ENCODE measurements at places on chromosomes 13 and 19. TPM values are rescaled to one million over a fixed set of nuclear protein-coding genes. Genes with fewer than 3 reads are reported as not detected.
A peak's percentile ranks its signal among the peaks of the same experiment; 100 is the strongest.

Gene CGB8
- 3.5 TPM for total RNA-seq

Gene SIGLEC7
- total RNA-seq: not detected

Gene ZNF844
- total RNA-seq: 4.1 TPM

Gene C1QTNF9
- not detected for total RNA-seq

Gene TEX101
- total RNA-seq: not detected

Gene ZNF136
- 3.9 TPM for total RNA-seq

Gene HRC
- total RNA-seq: not detected

Gene SLC8A2
- not detected for total RNA-seq

Gene MATK
- not detected for total RNA-seq

Gene SLC10A2
- total RNA-seq: not detected

Gene SERPINE3
- total RNA-seq: not detected

Gene EHD2
- 327 TPM for total RNA-seq

Gene ZNF492
- total RNA-seq: not detected

DNA sequence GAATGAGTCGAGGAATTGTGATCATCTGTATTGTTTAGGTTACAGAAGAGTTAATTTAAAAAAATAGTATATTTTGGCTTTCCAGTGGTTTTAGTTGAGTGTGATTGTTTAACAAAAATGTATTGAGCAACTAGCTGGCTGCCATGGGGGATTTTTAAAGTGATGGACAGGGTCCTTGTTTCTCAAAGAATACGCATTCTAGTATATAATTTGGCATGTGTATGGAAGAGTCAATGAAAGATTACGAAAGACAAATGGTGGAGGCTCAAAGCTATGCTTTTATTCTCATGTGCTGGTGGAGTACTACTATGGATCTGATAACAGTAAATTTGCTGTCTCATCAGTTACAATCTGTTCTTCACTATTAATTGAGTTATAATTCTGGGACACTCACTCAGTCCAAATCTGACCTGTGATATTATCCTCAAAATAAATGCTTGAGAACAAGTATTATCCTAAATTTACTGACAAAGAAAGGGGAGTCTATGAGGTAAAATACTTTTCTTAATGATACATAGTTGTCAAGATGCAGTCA, 240.0 kb downstream of the GPC6 start:
- no peak for DNase-seq

DNA sequence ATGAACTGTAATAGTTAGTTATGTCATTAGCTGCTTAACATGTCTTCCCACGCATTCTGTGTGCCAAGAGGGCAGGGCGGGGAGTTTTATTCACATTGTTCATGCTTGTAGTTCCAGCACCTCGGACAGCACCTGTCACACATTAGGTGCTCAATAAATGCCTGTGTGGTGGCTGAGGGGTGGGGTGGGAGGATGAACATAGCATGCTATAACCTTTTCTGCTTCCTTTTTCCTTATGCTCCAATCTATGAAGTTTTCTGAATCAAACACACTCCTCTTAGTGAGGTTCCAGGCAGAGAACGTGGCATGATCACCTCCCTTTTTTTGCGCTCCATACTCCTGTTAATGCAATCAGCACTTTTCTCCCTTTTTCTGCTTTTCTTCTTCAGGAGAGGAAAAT, 15.8 kb upstream of the PTPRS start:
- DNase-seq: no peak

DNA sequence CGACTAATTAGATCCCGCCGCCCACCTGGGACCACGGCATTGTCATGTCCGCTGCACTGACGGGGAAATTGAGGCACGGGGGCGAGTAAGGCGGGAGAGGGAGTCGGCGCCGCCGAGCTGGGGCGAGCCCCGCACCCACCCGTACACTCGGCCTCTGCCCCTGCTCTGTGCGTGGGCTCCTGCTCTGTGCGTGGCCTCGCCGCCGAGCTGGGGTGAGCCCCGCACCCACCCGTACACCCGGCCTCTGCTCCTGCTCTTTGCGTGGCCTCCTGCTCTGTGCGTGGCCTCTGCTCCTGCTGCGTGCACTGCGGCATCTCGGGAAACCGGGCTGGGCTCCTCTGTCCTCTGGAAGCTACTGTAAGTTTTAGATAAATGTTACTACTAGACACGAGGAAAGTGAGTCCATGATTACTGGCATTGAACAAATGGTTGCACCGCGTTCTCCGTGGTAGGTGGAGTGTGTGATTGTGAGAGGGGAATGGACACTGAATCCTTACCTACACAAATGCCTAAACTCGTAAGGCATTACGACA, 826 bp upstream of the C1QTNF9 start:
- DNase-seq: no peak

DNA sequence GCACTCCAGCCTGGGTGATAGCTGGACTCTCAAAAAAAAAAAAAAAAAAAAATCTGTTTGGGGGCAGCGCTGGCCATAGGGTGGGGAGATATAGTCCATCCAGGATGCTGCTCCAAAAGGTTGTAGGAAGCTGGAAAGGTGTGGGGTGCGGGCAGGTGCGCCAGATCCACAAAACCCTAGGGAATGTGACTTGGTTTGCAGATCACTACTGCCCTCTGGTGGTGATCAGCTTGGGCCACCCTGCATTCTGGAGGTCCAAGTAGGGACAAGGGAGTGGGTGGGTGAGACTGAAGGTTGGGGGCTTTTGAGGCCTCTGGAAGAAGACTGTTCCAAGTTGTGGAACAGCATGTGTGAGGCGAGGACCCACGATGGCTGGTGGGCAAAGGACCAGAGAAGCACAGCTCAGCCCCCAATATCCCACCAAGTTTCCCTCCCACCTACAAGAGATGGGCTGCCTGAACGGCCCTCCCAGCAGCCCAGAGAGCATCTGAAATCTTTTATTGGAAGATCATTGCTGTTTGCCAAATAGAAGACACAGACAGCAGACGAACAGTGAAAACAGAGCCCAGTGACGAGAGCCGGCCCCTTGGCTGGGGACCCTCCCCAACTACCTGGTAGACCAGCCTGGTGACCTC, 10.4 kb upstream of the TYK2 start:
- DNase-seq: peak; percentile 62

- no peak for DNase-seq
Measured at GRCh38 chr13:52978989-52979388, 49.6 kb upstream of the OLFM4 start.

GRCh38 chr19:51837145-51837544, 42.2 kb downstream of the FPR3 start:
- no peak for DNase-seq

- peak; percentile 49 for DNase-seq
Measured at GRCh38 chr13:44755872-44756271, 179.7 kb upstream of the TSC22D1 start.

DNA sequence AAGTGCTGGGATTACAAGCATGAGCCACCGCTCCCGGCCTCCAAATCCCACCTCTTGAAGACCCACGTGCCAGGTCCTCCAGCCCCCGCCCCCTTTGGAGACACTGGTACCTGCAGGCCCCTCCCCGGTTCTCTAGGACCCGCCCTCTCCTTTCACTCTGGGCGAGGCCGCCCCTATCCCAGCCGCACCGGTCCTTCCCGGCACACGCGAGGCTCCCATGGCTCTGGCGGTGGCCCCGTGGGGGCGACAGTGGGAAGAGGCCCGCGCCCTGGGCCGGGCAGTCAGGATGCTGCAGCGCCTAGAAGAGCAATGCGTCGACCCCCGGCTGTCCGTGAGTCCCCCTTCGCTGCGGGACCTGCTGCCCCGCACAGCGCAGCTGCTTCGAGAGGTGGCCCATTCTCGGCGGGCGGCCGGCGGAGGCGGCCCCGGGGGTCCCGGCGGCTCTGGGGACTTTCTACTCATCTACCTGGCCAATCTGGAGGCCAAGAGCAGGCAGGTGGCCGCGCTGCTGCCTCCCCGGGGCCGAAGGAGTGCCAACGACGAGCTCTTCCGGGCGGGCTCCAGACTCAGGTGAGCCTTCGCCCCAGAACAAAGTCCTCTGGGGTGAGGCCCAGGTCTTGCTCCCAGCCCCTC, at the start of gene CBLC:
TSS of gene CBLC (plus strand) at position 176 of the 633 bp plus-strand sequence. CDS start at position 218, 42 bp downstream.
- no peak for DNase-seq

DNA sequence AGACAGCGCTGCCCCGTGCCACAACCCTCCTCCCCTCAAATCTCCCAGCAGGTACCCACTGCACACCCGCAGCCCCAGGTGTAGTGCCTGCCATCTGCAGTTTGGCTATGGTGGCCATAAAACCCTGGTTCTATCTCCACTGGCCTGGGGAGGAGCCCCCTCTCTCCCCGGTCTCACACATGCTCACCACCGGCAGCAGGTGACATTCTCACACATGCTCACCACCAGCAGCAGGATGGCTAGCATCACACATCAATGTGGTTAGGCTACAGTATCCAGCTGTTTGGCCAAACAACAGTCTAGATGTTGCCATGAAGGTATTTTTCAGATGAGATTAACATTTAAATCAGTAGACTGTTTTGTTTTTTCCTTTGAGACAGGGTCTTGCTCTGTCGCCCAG, 31.1 kb downstream of the ELL start:
- DNase-seq: no peak

GRCh38 chr19:3387645-3388589, 21.5 kb downstream of the NFIC start:
- DNase-seq: no peak

DNA sequence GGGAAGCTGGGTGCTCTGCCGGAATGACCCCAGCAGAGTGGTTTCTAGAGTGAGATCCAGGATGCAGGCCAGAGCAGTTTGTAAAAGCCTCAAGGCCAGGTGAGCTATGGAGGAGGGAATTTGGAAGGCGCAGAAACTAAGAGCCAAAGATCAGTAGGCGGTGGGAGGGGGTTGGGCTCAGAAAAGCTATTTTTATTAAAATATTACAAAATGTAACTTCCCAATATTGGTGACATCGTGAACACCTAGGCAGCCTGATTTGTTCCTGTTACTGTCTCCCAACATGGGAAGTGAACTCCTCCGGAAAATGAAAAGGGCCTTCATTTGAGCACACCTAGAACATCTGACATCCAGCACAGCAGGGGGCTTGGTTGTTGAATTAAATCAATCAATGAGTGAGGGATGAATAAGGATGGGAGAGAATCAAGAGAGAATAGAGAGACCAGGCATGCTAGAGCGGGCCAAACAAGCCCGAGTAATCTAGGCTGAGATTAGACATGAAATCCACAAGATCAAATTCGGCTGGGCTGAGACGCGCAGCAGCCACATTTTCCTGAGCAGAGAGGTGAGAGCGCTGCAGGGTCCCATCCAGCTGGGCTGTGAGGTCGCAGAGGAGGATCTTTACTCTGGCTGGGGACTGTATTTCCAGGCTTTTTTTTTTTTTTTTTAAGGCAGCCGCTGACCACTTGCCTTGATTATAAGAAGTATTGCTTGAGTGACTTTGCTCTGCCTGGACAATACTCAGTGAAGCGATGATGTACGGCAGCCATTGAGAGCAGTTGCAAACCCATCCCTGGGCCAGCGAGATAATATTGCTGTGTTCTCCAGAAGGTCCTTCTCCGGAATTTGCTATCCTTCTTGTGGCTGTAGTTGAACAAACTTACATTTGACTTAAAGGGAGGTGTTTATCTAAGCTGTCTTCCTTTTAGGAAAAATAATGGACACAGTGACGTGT, 178.0 kb upstream of the KL start:
- DNase-seq: no peak

GRCh38 chr13:107770541-107770940, 444.8 kb downstream of the LIG4 start:
- no peak for DNase-seq

- peak; percentile 77 for DNase-seq
Measured at GRCh38 chr13:37187105-37187504, 81.6 kb upstream of the CSNK1A1L start.

GRCh38 chr13:35480346-35480745, 3.9 kb upstream of the MAB21L1 start:
- DNase-seq: no peak

DNA sequence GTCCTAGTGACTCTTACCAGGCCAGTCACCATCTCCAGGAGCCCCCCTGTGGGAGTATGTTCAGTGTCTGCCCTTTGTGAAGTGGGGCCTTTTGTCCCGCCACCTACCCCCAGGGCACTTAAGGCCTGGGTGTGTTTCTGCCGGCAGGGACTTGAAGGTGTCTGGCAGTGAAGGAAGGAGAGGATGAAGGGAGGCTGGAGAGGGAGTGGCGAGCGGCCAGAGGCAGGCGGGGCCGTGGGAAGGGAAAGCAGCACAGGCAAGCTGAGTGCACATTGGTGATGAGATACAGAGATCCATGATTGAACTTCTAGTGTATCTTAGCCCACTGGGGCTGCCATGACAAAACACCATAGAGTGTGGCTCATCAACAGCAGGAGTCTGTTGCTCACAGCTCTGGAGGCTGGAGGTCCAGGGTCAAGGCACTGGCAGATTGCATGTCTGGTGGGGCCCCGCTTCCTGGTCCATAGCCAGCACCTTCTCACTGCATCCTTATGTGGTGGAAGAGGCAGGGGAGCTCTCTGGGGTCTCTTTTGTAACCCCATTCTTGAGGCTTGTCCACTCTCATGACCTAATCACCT, 17.5 kb downstream of the CUL4A start:
- no peak for DNase-seq
